ENCODE measurements at places on chromosomes 5 and 9. TPM values are rescaled to one million over a fixed set of nuclear protein-coding genes. Genes with fewer than 3 reads are reported as not detected.

DNA sequence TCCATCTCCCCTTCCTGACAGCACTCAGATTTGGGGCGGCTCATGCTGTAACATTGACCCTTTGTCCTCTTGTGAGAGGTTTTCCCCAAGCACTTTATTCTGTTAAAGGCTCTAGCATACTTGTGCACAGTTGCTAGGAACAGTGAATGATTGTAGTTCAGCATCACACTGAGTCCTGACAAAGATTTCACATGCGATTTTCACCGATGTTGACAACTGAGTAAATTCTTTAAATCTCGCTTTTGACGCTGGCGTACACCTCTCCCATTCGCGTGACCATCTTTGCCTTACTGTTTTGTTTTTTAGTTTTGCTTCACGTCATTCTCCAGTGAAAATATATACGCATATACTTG lies 780 bp downstream of the CDC37L1 start:
- no peak for DNase-seq

DNA sequence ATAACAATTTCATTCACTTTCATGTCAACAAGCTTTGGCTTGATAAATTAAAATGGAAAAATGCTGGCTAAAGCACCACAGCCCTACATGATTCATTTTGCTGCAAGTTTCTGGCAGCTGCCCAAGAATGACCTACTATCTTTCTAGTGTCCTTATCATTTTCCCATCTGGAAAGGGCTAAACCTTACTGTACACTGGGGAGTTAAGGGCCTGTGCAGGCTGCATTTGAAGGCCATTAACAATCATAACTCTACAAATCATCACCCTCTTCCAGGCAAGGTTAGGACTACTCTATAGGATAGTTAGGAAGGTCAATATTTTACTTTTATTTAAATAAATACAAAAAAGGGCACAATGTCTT lies 579.7 kb upstream of the ZNF608 start:
- DNase-seq = no peak

DNA sequence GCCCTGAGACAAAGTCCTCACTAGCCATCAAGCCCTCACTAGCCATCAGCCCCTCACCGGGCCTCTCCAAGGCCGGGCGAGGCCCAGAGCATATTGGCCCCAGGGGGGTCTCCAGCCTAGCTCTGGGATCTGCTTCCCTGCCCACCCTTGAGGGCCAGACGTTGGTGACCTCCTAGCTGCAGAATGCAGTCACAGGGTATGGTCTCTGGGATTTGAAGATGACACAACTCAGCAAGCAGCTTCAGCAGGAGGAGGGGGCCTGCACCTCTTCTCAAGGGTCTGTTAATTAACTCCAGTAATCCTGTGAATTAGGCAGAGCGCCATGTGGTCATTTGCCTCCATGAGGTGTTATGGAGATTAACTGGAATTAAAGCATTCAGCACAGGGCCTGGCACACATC lies 116.9 kb upstream of the SPOCK1 start:
- DNase-seq = no peak

DNA sequence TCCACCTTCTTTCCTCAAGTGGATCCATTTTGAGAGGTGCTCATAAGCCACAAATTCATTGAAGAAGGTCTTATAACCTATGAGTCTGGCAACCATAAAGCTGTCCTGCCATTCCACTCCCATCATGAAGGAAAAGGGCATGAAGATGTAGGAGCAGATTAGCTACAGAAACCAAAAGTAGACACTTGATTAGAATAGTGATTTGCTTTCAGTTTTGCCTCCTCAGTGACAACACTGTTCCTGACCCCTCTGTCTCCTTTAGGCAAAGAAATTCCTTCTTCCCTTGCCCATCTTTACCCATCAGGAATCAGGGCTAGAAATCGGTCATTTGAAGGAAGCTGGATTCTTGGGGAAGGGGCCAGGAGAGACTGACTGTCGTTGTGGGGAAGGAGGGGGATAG lies 55.2 kb downstream of the SLC28A3 start:
- DNase-seq = no peak

The BARHL1 gene
- total RNA-seq = not detected

The CARD9 gene
- total RNA-seq = 5.3 TPM

- no peak for DNase-seq
Measured at GRCh38 chr5:174221436-174221835, 175.9 kb downstream of the NSG2 start.

DNA sequence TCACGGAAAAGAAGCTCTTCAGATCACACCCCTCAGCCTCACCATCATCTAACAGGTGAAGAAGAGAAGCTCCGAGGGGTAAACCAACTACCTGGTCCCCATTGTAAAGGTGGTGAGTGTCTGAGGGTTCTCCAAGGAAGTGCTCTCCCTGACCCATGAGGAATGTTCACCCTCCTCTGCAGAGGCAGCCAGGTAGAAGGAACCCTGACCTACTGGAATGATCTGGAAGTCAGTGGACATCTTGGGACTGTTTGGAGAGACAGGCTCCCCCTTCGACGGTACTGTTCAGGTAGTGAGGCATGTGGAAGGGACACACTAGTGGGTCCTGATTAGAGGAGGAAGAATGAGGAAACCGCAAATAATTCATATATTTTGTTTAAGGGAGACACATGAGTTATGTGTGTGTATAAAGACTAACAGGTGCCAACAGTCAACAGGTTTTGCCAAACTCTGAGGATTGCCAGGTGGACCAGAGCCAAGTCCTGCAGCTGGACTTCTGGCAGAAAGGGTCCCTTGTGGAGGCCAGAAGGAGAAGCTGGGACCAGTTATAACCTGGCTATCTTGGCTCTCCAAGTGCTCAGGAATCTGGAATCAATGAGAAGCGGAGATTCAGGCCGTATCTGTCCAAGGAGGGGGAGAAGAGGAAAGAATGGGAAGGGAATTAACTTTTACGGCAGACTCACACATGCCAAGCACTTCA lies 3.0 kb upstream of the ZBTB34 start:
- DNase-seq = no peak

The SLC34A3 gene
- total RNA-seq = not detected

DNA sequence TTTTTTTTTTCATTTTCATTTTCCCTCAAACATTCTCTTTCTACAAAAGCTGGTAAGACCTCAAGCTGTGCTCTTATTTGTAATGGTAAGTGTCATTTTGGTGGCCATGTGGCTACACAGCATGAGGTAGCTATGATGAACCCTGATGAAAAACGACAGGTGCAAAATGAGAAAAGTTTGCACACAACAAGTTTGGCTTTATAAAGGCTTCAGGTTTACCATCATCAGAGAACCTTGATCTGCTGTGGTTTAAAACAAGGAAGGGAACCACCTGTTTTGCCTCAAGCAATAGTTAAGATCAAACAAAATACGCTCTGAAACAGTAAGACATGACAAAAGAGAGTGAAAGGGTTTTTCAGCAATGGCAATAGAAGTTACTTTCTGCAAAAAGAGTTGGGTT lies 1124.6 kb upstream of the ACO1 start:
- DNase-seq = no peak

- no peak for DNase-seq
Measured at GRCh38 chr5:168925160-168925559, 346.0 kb upstream of the PANK3 start.

DNA sequence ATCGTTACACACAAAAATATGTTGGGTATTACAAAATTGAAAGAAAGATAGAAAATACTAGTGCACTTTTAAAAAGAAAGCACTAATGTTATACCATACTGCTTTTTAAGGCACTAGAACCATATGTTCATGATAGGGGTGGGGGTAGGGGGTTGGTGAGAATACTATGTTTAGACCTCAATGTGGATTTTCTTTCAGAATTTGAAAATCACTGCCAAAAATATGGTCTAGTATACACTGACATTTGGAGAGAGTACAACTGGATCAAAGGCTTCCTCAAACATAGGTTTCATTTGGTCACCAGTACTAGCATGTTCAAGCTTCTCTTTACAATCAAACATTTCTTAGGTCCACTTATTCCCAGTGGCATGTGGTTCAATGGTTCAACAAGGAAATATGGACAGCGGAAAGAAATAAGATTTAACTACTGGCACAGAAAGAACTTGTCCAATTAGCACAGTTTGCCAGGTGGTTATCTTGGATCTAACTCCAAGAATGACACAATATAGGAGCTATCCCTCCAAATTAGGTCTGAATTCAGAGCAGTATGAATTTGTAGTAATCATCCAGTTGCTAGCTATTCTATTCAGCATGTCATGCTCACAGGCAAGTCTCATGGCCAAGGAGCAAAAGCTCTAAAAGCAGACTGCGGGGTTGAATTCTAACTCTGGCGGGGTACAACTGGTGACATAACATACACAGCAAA lies 139.3 kb downstream of the SLC24A2 start:
- DNase-seq = no peak

GRCh38 chr5:139898981-139899380 lies 103.4 kb downstream of the PSD2 start:
- DNase-seq = no peak

- no peak for DNase-seq
Measured at GRCh38 chr5:60178101-60178500, 284.6 kb upstream of the PDE4D start.

DNA sequence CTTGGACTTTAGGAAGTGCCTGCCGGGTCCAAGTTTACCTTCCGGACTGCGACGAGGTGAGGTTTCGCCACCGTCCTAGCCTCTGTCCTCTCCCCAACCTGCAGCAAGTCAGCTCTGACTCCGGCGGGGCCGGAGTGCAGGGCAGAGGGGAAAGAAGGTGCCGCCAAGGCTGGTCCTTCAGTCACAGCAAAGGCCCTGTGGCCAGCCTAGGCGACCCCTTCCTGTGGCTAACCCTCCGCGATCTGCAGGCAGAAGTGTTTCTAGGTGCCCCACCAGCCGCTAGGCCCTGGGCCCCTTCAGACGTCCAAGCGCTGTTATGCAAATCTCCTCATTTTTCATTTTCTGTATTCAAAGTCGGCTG lies 11.1 kb upstream of the NKX2-5 start:
- DNase-seq = no peak

The SNCAIP gene
- 0.50 TPM for total RNA-seq

The TSSK1B gene
- total RNA-seq = not detected
